ENCODE measurements at places on chromosomes 2 and 18.

DNA sequence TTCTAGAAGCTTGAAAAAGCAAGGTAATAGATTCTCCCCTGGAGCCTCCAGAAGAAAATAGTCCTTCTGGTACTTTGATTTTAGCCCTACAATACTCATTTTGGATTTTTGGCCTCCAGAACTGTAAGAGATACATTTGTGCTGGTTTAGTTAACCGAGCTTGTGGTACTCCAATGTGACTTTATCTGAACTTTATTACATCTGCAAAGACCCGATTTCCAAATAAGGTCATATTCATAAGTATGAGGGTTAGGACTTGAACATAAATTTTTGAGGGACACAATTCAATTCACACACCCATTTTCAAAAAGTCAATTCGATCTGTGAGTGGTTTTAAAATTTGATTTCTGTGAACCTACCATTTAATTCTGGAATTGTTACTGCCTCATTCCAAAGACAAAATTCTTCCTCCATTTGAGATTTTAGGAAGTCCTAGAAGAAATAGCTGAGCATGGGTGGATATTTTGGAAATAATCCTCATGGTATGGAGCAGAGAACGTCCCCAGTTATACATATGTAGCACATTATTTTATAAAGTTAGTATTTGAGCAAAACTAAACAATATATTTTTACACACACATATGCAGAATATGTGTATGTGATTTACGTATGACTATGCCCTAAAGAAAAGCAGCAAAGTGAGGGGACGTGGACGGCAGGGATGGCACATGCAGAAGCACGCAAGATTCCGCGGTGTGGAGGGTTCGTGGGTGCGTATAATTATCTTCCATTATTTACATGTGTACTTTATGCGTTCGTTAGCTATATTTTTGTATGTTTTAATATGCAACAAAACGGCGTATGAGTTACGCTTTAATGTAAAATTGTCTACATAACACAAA is 905 bp upstream of the NUP35 start:
- no peak for DNase-seq

GRCh38 chr18:48669991-48670750 is 131.3 kb downstream of the CTIF start:
- DNase-seq: no peak

GRCh38 chr18:63031375-63031774 is 288.2 kb downstream of the BCL2 start:
- no peak for DNase-seq

DNA sequence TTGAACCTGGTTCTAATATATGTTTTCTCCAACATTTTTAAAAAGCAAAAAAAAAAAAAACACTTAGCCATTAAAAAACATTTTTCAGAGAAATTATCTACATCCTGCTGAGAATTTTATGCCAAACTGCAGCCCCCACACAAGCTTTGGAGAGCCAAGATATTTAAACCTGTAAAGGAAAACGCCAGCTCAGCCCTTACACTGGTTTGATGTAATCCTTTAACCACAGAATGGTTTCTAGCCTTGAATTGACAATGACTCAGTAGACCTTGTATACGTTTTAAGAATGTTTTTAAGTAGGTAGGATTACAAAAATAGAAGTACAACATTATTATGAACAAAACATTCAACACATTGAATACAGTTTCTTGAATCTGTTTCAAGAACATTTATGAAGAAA is 113.6 kb downstream of the BABAM2 start:
- DNase-seq: no peak

DNA sequence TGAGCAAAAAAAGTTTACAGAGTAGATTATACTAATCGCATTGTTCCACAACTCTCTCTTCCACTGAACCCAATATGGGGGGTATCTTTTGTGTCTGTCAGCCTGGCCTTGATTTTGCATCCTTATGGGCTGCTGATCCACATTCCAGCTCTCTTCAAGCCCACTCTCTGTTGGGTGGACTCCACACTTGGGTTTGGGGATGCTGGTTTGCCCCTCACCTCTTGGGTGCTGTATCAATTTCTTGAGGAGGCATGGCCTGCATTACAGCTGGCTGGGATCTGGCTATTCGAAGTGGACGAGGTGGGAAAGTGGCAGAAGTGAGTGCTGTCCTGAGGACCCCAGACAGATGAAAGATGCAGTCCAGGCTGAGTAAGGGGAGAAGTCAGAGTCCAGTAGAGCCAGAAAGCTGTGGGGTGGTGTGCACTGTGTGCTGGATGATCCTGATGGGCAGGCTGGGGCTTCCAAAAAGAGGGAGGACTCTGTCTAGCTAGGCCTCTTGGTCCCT is 141.4 kb downstream of the CAPN13 start:
- no peak for DNase-seq

DNA sequence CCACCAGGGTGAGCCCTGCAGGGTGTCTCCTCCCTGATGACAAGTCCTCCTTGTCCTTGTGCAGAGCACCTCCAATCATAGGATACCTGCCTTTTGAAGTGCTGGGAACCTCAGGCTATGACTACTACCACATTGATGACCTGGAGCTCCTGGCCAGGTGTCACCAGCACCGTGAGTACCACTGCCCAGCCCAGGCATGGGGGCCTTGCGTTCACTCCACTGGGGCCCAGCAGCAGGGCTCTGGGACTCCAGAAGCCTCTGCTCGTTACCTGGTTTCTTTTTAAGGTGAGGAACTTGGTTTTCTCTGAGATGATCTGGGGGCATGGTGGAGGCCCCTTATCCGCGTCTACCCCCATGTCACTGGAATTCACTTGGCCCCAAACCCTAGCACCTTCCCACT is 36.5 kb upstream of the RPL31 start:
- DNase-seq: no peak

DNA sequence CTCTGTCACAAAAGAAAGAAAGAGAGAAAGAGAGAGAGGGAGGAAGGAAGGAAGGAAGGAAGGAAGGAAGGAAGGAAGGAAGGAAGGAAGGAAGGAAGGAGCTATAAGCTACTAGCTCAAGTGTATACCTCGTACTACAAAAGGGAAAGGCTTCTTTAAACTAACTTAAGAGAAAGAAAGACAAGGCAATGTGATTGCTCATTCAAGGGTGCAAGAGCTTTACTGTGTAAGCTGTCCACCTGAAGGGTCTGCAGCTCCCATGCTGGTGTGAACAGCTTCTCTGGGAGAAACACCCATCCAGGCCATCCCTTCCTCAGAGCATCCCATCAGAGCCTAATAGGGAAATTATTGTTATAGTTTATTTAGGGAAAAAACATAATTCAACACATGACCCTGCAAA is 286.1 kb upstream of the ID2 start:
- DNase-seq: no peak

- DNase-seq: no peak
Observed at GRCh38 chr2:105540642-105541041, 141.8 kb upstream of the FHL2 start.

DNA sequence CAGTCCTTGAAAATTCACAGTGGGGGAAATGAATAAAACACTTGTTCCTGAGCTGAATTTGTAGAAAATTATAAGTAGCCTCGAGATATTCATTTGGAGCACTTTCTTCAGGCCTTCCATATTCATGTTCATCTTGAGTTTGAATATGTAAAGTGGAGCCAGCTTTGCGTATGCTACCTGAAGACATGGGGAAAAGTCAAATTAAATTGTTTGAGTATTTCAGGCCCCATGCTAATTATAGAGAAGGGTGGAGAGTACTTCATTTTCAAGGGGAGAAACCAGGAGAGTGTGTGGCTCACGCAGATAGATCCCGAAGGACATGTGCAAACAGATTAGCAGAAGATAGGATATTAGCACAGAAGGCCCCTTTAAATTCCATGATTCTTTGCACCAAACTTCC is 7.7 kb downstream of the RPRM start:
- no peak for DNase-seq

GRCh38 chr18:2843146-2843545 is 3.7 kb upstream of the EMILIN2 start:
- DNase-seq: no peak

- no peak for DNase-seq
Observed at GRCh38 chr2:133418021-133418420, 150.2 kb downstream of the NCKAP5 start.

DNA sequence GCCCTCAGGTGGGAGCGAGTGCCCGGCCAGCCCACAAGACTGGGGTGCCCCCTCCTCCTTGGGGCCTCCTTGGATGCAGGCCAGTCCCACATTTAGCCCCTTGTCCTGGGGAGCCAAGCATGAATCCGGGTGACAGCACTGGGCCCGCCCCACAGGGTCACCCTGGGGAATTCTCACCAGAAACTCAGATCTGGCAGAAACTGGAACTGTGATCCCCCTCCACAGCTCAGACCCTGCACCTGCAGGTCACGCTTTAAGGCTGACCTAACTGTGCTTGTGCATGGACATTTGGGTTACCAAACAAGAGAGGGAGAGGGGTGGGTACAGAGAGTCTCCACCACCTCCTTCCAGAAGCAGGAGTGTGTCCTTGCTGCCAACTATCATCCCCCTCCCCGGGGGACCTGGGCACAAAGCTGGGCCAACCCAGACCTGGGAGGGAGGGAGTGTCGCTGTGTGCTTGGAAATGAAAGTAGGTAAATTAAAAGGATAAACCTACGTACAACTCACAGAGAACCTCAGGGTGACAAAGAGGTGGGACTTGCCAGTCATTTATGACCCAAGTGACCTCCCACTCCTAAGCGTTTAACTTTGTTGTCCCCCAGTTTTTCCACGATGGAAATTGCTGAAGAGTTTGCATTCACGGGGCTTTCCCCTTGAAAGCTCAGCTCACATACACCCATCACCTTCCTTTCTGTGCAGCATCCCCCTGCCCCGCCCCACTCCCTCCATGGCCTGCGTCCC is 9.1 kb downstream of the ITM2C start:
- DNase-seq: peak; percentile 26

DNA sequence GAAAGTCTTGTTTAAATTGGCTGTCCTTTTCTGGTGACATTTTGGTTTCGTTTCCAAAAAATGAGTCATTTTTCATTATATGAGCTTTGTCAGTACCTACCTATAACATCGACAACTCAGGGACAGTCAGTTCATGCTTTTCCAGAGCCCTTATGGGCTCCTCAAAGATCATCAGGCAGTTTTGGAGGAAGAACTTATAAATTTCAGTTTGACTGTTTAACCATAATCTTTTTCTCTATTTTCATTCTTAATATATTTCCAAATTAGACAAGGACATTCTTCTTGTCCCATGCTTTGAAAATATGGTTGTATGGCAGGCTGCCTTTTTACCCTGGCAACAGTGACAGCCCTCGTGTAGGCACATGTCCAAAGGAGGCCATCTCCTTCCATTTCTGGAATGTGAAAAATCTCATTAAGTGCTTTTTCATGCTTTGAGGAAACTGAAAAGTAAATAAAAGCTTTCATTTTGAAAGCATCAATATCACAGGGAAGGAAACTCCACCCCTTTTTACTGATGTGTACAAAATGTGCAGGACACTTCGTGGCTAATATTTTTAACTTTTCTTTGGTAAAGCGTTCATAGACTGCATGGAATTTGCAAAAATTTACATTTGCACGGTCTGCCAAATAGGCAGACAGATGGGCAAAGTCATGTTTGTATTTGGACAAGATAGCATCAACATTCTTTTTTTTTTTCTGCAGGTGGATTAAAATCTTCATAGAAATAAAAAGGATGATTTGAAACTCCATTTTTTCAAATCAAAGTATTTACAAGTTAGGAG is 7.2 kb upstream of the PROC start:
- DNase-seq: no peak

- no peak for DNase-seq
Observed at GRCh38 chr2:110120171-110121051, 4.8 kb upstream of the MALL start.

- DNase-seq: no peak
Observed at GRCh38 chr18:35143622-35144596, 96.9 kb upstream of the ZNF397 start.

GRCh38 chr2:176502619-176503018 is 233.4 kb downstream of the MTX2 start:
- DNase-seq: no peak

DNA sequence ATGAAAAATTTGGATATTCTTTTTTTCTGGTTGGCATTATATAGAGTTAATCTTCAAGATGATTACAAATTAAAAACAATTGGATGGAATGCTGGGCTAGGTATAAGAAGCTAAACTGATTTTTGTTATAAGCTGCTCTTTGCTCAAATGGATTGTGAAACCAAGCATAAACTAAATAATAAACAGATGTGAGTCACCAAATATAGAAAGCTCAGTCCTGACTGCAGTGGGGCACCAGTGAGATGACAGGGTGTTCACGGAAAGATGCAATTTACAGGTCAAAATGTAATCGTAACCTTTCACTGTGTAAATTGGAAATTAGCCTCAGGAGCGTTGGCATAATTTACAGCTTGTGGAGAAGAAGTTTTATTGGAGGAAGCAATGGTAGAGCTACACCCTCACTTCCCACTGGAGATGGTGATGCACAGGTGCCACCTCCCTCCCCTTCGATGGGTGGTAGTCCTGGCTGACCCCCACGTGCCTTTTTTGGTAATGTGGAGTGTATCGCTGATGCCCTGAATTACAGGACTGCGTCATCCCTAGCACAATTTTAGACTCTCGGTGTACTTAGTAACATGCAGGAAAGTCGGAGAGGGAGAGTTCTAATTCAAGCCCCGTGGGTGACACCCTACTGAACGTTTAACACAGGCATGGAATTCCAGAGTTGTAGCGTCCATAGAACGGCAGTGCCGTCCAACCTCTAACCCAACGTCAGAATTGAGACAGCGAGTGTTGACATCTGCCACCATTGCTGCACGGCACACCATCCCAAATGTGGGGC is 73.9 kb upstream of the NFATC1 start:
- DNase-seq: no peak

GRCh38 chr18:10303171-10303570 is 151.3 kb upstream of the APCDD1 start:
- no peak for DNase-seq

GRCh38 chr2:200862532-200863000 is 1.9 kb downstream of the CLK1 start:
- DNase-seq: no peak

- DNase-seq: no peak
Observed at GRCh38 chr2:224940618-224941017, 101.7 kb downstream of the DOCK10 start.

DNA sequence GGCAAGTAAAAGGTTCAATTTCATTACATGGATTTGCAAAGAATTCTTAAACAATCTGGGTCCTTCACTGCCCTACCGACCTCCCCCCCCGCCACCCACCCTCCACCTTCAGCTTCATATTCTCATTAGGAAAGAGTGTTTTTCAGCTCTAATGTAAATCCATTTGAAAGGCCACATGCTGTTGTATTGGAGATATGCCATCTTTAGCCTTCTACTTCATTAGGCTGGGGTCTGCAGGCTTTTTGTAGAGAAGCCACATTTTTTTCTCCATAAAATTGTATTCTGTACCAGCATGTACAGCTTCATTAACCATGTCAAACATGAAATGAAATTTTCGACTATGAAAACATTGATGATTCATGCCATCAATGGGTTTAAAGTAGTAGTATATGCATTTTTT is 42.8 kb upstream of the THUMPD2 start:
- no peak for DNase-seq

- peak; percentile 84 for DNase-seq
Observed at GRCh38 chr2:236569573-236569973, at the start of gene ACKR3. TSS of gene ACKR3 (plus strand) at chr2:236569825. CDS start at chr2:236580466, 10,641 bp downstream.

GRCh38 chr18:12839526-12840196 is 44.4 kb downstream of the PTPN2 start:
- no peak for DNase-seq

- no peak for DNase-seq
Observed at GRCh38 chr2:119350311-119350998, 16.2 kb downstream of the C2orf76 start.

Measured in Right ventricle myocardium superior (tissue), 1 donor.